ENCODE measurements at places on chromosomes 5 and 9. TPM values are rescaled to one million over a fixed set of nuclear protein-coding genes. Genes with fewer than 3 reads are reported as not detected.

The SLC36A3 gene
- total RNA-seq = not detected

GRCh38 chr5:77301447-77301883 is 91.0 kb downstream of the PDE8B start:
- no peak for DNase-seq

The EDIL3 gene
- total RNA-seq = 6.8 TPM

- no peak for DNase-seq
Observed at GRCh38 chr5:142881784-142882126, 111.6 kb downstream of the ARHGAP26 start.

- no peak for DNase-seq
Observed at GRCh38 chr9:124471761-124472160, 21.5 kb downstream of the ADGRD2 start.

GRCh38 chr5:63135291-63135690 is 556.7 kb downstream of the LRRC70 start:
- no peak for DNase-seq

DNA sequence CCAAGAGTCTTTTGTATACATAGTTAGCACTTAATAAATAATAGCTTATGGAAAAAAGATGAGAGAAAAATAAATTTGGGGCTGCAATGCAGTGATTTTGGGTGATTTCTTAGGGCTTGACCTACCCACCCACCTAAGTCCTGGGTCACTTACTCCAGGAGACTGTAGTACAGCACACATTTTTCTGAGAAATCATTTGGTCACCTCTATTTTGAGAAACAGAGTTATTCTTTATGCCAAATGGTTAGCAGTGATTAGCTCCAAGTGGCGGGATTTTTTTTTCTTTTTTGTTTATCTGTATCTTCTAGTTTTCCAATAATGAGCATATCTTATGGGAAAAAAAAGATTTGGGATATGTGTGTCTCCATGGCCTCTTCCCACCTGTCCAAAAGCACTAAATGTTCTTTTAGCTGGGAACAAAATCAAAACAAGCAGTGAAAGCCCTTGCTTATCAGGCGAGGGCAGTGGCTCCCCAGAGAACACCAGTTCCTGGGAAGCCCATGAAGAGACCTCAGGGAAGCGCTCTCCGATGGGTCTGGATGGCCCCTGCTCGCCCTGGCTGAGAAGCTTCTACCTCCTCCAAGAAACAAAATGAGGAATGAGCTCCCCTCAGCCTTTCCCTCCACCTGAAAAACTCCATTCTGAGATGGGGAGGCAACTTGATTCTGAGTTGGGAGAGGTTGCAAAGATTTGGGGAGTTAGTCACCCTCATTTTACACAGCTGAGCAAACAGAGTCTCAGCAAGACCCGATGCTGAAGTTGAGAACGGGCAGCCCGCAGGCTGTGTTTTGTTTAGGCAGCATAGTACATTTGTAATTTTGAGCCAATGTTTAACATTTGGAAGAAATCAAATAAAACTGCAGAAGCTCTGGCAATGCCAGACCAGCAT is 69.9 kb downstream of the CYFIP2 start:
- no peak for DNase-seq

DNA sequence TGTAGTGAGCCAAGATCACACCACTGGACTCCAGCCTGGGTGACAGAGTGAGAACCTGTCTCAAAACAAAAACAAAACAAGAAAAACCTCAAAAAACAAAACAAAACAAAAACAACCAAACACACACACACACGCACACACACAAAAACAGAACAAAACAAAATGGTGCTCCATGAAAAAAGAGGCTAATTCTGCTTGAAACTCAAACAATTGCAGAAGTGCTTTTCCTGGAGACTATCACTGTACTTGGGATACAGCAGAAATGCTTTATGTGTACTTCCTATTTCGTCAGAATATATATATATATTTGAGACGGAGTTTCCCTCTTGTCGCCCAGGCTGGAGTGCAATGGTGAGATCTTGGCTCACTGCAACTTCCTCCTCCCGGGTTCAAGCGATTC is 49.9 kb upstream of the HSPA9 start:
- no peak for DNase-seq

The CYLC2 gene
- not detected for total RNA-seq

DNA sequence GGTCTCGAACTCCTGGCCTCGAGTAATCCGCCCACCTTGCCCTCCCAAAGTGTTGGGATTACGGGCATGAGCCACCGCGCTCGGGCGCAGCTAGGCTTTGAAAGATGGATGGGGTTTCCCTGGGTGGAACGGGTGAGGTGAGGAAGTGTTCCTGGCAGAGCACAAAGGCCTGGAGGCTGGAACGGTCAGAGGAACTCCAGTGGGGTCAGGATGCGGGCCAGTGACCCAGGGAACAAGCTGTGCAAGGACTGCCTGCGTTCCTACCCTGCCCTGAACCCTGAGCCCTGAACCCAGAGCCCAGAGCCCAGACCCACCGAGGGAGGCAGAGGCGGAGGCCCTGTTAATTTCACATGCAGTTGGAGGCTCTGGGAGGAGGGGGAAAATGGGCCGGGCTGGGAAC is 23.4 kb downstream of the NCS1 start:
- DNase-seq = no peak

The NUTM2F gene
- total RNA-seq = not detected

The OTULINL gene
- 18.9 TPM for total RNA-seq

GRCh38 chr5:133990396-133990795 is 14.4 kb downstream of the VDAC1 start:
- DNase-seq = no peak

The CNTNAP3 gene
- 9.4 TPM for total RNA-seq

- no peak for DNase-seq
Observed at GRCh38 chr5:179608131-179608581, 15.3 kb downstream of the HNRNPH1 start.

The IFNA1 gene
- not detected for total RNA-seq

The RNF208 gene
- total RNA-seq = 6.5 TPM

The ARID3C gene
- not detected for total RNA-seq

- DNase-seq = no peak
Observed at GRCh38 chr9:98365227-98365669, 109.8 kb upstream of the TBC1D2 start.

DNA sequence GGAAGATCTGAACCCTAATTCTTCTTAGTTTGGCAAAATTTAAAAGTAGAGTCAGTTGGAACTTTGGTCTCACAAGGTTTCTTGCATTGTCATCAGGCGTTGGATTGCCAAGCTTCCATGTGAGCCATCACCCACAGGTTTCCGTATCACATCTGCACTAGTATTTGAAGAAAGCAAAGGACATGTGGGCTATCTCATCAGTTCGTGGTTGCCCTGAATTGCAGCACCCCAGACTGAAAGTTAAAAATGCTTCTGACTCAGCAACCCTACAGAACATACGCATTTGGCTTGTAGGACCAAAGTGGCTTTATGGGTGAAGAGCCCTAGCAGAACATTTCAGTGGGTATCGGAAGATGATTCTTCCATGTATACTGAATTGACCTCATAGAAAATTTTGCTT is 358.0 kb downstream of the ENC1 start:
- no peak for DNase-seq

GRCh38 chr9:80156262-80156661 is 584.5 kb downstream of the TLE4 start:
- DNase-seq = no peak

The SLC6A19 gene
- not detected for total RNA-seq

The RNF224 gene
- total RNA-seq = 0.34 TPM

GRCh38 chr9:72338631-72339030 is 26.4 kb downstream of the ZFAND5 start:
- no peak for DNase-seq

DNA sequence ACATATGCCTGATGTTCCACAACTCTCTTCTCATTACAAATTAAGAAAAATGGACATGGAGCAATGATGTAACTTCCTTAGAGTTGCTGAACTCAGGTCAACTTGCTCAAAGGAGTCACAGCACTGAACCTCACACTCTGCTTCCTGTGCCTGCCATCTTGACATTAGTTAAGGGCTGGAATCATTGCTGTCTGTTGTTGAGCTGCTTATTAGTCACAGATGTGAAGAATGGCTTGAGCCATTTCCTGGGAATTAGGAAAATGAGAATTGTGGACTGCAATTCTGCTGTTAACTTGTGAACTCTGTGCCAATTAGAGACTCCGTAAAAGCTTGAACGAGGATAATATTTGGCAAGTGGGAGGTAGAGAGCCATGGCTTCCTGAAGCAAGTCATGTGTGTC is 212.0 kb downstream of the ADAMTS12 start:
- no peak for DNase-seq

The PSD2 gene
- total RNA-seq = 0.21 TPM

The SLC6A3 gene
- 0.57 TPM for total RNA-seq

DNA sequence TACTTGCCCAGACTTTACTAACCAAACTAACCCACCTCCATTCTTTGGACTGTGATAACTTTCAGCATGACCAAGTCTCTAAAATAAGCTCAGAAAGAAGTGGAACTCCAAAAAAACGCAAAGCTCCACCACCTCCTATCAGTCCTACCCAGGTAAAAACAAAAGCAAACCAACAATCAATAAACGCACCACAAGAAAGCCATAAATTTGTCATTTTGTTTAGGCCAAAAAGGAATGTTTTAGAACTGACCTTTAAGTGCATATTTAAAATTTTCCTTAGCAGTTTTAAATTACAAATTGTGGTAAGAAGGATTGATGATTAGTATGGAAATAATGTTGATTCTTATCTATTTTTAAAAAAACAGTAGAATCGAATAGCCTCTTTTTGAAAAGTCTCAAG is 25.5 kb upstream of the TTC23L start:
- DNase-seq = no peak

GRCh38 chr9:107992271-107992670 is 502.7 kb upstream of the KLF4 start:
- no peak for DNase-seq

- no peak for DNase-seq
Observed at GRCh38 chr5:29822521-29822920, 1371.0 kb upstream of the CDH6 start.

- DNase-seq = no peak
Observed at GRCh38 chr9:114120192-114121014, 21.3 kb upstream of the KIF12 start.

The UNC5A gene
- not detected for total RNA-seq

DNA sequence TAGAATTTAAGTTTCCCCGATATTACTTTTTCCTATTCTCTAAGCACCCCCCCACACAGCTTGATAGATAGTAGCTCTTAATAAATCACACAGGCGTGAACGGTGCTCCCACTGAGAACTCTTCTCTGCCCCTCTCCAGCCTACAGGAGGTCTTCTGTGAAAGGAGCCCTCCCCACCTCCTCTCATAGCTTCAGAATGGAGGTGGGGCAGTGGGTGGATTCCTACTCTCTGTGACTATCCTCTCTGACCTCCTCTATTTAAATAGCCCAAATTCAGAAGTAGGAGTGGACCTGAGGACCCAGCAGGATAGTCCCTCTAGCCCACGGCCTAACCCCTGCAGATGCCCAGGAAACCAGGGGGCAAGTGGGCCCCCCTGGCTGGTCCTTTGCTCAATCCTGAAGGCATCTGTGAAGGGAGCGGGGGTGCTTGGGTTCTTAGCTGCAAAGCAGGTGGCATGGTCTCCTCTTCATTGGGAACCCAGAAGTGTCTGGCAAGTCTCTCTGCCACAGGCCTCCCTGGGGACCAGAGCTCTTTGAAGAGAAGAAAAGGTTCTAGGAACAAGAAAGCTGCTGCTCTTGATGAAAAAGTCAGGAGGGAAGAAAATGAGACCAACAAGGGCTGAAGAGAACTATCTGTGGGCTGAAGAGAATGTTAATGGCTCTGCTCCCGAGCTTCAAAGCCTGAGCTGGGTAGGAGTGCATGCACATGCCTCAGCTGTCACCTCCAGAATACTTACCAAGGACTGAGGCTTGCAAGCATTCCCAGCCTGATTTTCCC is 21.1 kb upstream of the HSPA9 start:
- no peak for DNase-seq

GRCh38 chr9:23754551-23754950 is 71.5 kb downstream of the ELAVL2 start:
- no peak for DNase-seq

DNA sequence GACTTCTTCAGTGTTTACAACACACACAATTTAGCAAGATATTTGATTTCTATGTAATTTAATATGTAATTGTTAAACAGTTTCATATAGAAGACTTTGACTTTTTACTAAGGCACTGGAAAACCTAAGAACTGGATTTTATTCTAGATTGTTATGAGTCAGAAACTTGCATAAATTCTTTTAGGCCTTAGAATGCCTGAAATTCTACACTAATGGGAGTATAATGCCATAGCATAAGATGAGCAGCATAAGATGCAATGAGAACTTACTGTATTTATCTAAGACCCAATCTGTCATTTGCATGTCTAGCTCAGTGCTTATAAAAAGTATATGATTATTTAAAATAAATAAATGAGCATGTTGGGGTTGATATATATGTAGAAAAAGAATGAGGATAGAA is 285.2 kb downstream of the CDH12 start:
- DNase-seq = no peak

DNA sequence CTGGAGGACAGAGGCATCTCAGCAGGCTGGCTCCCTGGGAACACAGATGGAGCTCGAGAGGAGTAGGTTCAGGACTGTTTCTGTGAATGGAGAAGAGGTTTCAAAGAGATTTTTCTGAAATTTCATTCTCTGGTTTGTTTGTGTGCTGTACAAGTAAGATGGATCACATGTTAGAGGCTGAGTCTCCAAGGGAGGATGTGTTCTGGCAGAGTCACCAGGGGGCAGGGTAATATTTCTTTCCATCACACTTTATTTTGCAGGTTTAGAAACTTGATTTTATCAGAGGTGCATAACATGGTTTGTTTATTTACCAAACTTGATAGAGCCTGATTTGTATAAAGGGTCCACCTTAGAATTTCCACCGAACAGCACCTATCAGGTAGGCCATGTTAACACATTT is 69.2 kb upstream of the ARL15 start:
- no peak for DNase-seq

GRCh38 chr9:15354713-15355112 is 47.7 kb upstream of the TTC39B start:
- DNase-seq = no peak

GRCh38 chr5:177402271-177403043 is 2.0 kb upstream of the PFN3 start:
- peak; percentile 76 for DNase-seq

DNA sequence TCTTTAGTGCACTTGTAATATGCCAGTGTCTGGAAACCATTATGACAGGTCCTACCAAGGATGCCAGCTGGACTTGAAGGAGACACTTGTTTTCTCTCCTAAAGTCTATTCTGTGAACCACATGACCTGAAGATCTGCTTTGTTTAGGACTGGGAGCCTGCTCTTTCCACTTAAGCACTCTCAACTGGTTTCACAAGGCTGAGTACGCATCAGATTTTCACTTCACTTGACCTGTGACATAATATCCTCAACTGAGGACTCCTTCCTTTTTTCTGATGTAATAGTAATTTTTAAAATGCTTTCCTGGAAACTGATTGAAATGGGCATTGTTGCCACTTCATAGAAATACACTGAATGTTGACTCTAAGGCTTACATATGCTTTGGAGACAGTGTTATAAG is 52.2 kb downstream of the PDE8B start:
- no peak for DNase-seq

DNA sequence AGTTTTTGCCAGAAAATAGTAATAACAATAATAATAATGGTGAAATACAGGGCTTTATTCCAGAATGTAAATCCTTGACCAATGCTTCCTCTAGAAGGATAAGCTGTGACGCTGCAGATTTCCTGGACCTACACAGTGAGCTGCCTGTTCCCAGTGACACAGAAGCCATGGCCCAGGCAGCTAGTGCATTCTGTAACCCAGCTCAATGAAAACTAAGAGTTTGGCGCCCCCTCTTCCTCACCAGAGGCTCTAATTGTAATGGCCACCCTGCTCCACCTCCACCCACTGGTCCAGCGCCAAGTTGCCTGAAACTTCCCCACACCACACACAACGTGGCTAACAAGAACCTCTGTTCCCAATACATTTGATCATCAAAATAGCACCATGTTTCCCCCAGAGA is 248.1 kb downstream of the CETN3 start:
- DNase-seq = no peak

Data from ureter (tissue), 1 donor.